ENCODE measurements at places on chromosomes 2 and 18.
A peak's percentile ranks its signal among the peaks of the same experiment; 100 is the strongest.

DNA sequence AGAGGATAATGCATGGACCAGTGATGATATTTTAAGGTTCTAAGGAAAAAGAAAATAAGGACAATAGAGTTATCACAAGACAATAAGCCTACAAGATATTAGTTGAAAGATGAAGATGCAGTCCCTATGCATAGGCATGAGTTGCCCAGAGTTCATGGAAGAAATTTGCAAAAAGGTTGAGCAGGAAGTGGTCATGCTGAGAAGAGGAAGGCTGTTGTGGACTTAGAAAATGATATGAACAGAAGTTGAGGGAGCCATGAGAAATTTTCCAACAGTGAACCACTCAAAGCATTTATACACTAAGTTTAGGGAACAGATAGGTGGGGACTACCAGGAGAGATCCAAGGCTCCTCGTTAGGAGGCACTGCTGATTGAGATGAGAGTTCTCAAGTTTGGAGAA is 3.5 kb downstream of the OSBPL6 start:
- DNase-seq, result no peak

GRCh38 chr2:223591596-223591995 is 10.6 kb downstream of the SCG2 start:
- no peak for DNase-seq

GRCh38 chr18:9848170-9848879 is 37.4 kb upstream of the TXNDC2 start:
- DNase-seq, result no peak

DNA sequence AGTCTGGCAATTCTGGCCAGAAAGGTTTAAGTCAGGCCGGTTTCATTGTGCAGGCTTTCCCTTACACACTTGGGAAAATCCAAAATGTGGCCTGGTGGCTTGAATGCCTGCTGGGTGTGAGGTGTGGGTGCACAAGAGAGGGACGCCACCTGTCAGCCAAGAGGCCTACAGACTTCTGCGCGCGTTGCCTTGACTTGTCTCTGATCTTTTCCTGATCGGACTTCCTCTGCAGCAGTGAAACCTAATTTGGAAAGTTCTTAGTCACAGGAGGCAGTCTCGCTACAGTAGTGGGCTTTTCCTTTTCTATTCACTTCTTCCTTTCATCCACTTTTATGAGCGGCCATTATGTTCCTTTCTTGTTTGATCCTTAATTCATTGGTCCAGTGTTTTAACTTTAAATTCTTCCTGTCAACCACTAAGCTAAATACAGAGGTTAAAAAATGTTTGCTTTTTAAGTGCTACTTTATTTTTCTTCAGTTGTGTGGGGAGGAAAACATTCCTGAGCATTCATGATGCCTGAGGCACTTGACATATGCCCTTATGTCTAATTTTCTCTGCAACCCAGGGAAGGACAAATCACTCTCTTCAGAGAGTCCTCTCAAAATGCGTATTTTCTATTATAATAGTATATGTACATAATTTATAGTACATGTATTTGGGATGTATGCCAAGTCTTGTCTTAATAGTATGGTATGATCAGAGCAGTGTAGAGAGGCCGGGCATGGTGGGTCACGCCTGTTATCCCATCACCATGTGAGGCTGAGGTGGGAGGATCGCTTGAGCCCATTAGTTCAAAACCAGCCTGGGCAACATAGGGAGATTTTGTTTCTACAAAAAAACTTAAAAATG is 128.9 kb downstream of the WDSUB1 start:
- no peak for DNase-seq

- DNase-seq, result no peak
Measured at GRCh38 chr2:207274530-207275189, 108.9 kb upstream of the KLF7 start.

DNA sequence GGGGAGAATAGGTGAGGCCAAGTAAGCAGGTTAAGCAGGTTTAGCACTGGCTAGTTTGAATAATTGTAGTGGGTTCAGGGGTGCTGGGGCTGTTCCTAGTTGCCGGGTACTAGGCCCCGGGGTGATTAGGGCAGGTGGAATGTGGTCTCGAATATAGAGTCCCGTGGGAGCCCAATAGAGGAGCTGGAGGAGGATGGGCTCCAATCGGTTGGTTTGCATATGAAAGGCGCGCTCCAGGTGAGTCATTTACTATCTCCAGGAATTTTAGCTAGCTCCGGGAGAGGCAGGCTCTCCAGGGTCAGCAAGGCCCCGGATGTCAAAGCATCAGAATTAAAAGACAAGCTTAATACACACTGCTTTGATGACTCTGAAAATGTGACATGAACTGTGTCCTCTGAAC is 304.0 kb downstream of the ZNF521 start:
- no peak for DNase-seq

GRCh38 chr2:238945433-238946150 is 97.7 kb downstream of the TWIST2 start:
- no peak for DNase-seq

DNA sequence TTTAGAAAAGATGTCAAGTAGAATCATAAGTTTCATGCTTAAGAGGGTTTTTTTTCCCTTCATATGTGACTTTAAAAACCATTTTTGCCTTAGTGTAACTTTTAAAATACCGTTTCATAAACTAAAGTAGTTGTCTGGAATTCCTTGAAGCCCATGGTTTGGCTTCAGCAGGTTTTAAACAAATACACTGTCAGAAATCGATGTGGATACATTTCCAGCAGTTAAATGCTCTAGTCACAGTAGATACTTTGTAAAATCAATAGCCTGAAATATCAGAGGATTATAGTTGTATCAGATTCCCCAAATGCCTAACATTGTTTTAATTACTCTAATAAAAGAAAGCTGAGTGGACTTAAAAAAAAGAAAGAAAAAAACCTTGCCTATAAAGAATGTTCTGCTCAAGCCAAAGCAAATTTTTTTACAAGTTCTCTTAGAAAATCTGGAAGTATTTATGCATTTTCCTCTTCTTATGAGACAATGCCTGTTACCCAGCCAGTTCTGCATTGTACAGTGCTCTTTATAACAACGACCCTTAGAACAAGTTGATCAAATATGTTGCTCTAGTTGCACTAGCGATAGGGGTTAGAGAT is 260.5 kb downstream of the LTBP1 start:
- DNase-seq, result no peak

DNA sequence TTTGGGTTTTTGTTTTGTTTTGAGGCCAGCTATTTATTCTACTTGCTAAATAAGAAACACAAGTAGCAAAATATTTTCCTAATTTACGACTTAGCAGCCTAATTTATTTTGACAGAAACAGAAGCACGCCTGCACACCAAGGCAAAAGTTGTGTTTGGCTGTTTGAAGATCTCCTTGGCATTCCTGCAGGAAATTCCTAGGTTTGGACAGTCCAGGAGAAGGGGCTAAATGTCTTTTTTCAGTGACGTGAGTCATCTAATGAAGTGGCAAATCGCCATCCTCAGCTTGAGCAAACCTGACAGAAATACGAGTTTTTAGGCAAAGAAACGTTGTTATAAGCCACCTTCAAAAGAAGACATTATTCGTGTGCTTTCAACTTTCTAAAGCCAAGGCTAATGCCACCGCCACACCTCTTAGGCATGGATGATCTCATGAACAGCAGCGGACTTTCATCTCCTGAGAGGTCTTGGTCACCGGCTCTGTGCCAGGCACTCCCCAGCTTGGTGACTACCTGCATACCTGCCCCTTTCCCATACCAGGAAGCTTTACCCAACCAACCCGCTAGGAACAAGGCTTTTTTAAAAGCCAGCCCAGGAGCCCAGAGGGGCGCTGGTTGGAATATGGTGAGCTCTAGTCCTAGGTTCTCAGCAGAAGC is 30.9 kb downstream of the STK39 start:
- no peak for DNase-seq

DNA sequence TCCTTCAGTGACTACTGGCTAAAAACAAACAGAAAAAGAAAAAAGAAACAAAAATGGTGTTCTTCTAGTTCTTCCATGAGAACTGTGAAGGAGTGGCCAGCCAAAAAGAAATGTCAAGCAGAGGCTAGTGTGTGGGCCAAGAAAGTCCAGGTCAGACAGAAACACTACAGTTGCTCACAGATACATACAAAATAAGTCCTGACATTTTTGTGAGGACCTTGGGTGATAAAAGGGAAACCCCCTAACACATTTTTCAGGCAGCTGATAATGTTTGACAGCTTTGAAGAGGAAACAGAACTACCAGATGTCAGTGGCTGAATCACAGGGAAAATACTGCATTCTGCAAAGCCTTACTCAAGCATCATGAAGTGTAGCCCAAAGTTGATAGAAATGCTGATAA is 28.1 kb downstream of the ARHGAP25 start:
- no peak for DNase-seq

- DNase-seq, result no peak
Measured at GRCh38 chr2:128602038-128602698, 283.5 kb upstream of the HS6ST1 start.

GRCh38 chr2:47893771-47894170 is 12.5 kb downstream of the FBXO11 start:
- DNase-seq, result no peak

GRCh38 chr2:62576276-62576939 is 70.4 kb upstream of the TMEM17 start:
- DNase-seq, result no peak

DNA sequence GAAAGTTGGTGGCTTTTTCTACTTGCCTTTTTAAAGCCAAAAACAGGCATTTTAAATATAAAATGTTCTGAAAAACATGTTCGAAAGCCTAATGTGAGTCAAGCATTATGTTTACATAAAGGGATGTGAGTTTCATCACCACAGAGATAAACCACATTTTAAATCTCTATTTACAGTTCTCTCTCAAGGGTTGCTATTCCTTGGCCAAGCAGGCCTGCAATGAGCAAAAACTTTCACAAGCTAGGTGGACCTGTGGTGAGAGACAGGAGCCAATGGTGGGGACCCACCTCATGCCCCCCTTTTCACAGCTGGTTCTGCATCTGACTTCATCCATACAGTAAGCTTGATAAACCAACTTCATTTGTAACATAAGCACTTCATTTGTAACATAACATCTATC is 65.1 kb downstream of the CUL3 start:
- no peak for DNase-seq

GRCh38 chr2:205193836-205194228 is 488.5 kb upstream of the NRP2 start:
- DNase-seq, result no peak

GRCh38 chr2:45533771-45534170 is 77.3 kb downstream of the SRBD1 start:
- DNase-seq, result no peak

DNA sequence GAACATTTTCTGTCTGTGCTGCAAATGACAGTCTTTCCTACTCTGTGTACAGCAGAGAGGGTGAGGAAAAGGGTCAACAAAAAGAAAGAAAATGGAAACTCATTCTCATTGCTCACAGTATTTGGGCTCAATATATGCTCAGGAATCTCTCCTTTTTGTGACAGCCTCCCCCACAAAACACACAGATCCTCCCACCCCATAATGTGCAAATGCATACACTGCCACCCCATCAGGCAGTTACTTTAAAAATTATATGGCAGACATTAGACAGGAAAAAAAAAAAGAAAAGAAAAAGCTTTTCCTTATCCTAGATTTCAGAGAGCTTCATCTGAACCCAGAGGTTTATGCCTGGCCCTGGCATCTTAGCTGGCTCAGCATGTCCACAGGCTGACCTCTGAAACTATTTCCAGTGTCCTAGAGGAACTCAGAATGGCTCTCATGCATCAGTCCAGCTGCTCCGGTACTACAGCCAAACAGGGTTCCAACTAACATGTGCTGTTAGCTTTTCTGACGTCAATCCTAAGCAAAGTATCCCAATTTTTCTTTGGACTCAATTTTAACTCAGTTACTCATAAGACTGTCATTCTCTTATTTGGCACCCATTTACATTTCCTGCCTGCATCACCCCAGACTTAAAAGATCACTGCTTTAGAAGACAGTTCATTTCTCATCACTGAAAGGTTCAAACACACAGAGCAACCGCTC is 105.9 kb downstream of the RBMS1 start:
- DNase-seq, result no peak

DNA sequence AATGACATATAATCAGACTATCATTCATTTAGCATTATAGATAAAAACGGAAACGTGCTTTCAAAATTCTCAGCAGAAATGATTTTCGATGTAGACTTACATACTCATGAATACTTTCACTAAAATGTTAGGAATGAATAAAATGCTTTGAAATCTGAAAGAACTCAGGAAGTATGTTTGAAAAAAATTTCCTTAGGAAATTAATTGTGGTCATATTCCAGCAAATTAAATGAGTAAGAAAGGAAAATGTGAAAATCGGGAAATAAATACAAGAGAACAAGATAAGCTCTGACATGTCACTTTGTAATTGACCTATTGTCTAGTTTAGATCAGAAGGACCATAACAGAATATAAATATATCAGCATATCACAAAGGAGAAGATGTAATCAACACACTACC is 981.0 kb upstream of the CDH2 start:
- DNase-seq, result no peak

- no peak for DNase-seq
Measured at GRCh38 chr18:63297687-63298399, 21.7 kb downstream of the BCL2 start.

GRCh38 chr18:47545613-47546012 is 294.2 kb upstream of the SKOR2 start:
- DNase-seq, result no peak

DNA sequence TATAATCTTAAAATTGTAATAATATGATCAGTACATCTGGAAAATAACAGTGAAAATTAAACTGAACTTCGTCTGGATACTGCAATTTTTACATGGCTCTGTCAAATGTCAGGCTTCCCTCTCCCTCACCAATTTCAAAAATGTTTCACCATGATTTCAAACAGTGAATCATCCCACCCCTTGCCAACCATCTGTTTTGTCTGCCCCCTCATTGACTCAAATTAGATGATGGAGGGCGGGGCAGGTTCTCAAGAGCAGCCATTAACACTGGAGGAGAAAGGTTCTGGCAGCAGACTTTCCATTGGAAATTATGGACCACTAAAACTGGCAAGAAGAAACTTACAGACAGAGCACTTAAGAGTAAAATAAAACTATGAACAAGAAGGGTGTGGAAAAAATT is 1195.7 kb upstream of the ZEB2 start:
- no peak for DNase-seq

- DNase-seq, result peak; percentile 28
Measured at GRCh38 chr2:104702031-104702850, 151.7 kb upstream of the POU3F3 start.

DNA sequence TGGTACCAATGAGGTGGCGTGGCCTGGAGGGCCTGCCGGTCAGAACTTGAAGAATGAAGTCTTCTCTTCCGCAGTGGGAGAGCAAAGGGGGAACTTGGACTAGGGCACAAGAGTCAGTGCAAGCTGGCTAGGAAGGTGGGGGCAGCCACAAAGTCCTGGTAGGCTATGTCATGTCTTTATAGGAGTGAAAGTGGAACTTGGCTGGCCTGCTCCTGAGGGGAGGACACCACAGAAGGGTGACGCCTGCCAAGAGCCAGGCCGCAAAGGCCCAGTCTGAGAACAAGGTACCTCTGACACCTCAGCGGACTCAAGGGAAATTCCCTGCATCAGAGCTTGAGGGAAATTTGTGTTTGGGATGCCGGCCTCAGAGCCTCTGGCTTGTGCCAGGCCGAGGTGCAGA is 32.2 kb upstream of the MAP3K20 start:
- no peak for DNase-seq

Measured in NCI-H510A (cell line).